ENCODE measurements at places on chromosomes 2 and 18. TPM values are rescaled to one million over a fixed set of nuclear protein-coding genes. Genes with fewer than 3 reads are reported as not detected.

The FAM210A gene
- 21.8 TPM for total RNA-seq

DNA sequence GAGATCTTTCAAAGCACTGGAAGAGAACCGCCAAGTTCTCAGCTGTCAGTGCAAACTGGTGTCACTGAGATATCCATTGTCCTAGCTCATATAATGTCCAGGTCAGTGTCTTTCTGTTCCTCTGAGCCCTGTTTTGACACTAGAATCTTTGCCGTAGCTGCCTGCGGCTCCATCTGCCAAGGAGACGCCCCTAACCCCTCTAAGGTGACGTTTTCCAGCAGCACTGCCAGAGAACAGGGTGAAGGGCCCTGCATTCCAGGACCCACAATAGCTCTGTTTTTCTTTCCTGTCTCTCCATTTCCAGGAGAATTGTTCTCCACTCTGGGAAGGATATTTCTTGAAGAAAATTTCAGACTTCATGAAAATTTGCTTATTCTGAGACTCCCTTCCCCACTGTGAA is 181.7 kb upstream of the SLC39A10 start:
- no peak for DNase-seq

DNA sequence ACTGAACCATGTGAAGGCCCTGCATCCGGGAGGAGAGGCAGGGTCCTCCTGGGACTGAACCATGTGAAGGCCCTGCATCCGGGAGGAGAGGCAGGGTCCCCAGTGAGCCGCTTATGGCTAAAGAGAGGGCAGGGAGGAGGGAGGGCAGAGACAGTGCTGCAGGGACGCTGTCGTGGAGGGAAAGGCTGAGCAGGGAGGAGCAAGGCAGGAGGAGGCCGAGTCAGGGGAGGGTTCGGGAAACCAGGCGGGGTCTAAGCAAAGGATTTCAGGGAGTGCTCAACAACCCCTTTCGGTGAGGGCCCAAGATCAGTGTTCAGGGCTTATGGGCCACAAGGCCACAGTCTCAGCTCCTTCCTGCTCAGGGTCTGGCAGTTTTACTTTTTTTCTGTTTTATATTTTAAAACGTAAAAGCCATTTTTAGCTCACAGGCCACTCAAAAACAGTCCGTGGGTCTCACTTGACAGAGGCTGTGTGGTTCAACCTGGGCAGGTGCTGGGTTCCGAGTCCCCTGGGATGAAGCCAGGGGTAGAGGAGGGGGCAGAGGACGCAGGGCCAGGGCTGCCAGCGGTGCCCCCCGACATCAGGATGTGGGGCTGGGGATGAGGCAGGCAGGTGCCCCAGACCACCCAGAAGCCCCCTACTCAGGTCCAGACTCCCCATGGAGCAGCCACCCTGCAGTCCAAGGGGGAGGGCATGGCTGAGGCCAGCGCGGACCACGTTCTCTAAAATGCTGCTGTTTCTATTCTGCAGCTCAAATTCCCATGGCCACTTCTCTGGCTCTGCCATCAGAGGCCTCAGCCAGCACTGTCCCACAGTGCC is 5.2 kb downstream of the TMEM18 start:
- no peak for DNase-seq

GRCh38 chr2:24247592-24247991 is 72.7 kb downstream of the FAM228A start:
- no peak for DNase-seq

DNA sequence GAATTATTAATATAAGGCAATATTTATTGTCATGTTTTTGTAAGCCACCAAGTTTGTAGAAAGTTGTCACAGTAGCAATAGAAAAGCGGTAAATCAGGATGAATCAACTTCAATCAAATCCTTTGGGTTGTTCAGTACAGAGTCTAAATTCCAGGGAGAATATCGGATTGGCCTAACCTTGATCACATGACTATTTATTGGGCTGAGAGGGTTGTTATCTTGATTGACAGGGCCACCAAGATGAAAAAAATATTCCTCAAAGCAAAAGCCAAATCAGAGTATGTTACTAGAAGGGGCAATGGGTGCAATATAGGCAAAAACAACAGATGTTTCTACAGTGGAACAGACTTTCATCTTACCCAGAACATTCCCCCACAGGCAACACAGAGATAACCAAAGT is 270.0 kb downstream of the METTL4 start:
- DNase-seq = no peak
